GOT3 (cell line): ENCODE measurements at places on chromosomes 12 and 14.

GRCh38 chr12:112456029-112456428, 37.3 kb downstream of the PTPN11 start:
- DNase-seq, result no peak

DNA sequence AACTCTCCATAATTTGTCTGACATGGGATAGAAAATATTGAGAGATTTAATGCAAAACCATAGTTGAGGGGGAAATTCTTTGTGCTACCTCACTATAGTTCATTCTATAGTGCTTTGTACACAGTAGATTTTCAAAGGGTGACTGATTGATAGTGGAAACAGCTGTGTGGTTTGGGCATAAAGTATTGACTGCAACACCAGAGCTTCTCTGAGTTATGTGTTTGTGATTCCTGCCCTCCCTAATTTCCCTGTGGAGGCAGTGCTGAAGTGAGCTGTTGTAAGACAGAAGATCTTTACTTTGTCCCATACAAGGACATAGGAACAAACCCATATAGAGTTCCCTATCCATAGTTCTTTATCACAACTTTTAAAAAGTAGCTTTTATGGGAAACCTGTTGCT, 47.1 kb downstream of the PTPRQ start:
- no peak for DNase-seq

DNA sequence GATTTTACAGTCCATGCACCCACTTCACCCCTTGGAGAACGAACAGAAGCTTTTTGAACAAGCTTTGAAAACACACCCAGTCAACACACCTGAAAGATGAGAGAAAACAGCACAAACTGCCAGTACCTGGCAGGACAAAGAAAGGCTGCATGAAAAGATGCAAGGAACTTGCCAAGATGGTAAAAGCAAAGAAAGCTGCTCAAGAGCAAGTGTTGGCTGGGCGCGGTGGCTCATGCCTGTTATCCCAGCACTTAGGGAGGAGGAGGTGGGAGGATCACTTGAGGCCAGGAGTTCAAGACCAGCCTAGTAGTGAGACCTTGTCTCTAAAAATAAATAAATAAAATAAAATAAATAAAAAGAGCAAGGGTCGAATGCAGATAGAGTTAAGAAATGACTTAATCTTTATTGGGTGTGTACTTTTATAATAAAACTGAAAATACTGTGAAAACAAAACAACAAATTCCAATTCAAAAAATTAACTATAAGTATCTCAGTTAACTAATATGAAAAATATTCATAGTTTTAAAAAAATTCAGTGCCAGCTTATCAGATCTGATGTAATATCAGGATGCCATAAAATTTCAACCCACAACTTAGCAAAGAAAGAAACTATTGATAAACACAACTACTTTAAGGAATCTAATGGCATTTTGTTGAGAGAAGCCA, 59.2 kb downstream of the HECTD4 start:
- DNase-seq, result no peak

DNA sequence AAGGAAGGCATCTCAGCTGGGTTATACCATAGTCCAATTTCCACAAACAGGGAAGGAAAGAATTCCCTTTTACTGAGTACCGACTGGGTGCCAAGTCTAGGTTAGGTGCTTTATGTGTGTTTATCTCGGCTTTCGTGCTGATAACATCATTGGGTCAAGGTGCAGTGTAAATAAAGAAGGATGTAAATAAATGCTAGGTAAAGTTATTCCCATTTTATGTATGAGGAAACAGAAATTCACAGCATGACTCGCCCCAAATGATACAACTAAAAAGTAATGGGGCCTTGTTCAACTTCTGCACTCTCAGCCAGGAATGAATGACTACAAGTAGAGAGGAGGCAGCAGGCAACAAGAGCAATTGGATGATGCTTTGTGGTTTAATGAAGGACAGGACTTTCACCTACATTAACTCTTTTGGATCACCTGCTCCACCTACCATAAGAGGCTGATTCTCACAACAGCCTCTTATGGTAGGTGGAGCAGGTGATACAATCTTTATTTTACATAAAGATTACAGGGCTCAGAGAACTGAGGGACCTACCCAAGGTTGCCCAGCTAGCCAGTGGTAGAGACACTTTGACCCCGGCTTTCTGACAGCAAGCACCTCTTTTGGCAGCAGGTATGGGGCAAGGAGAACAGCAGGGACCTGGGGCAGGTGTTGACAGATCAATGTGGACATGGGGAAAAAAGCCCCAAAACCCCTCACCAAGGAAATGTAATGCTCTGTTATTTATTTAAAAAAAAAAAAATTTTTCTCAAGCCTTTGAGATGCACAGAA, 213.4 kb upstream of the NUDT4 start:
- DNase-seq, result no peak

DNA sequence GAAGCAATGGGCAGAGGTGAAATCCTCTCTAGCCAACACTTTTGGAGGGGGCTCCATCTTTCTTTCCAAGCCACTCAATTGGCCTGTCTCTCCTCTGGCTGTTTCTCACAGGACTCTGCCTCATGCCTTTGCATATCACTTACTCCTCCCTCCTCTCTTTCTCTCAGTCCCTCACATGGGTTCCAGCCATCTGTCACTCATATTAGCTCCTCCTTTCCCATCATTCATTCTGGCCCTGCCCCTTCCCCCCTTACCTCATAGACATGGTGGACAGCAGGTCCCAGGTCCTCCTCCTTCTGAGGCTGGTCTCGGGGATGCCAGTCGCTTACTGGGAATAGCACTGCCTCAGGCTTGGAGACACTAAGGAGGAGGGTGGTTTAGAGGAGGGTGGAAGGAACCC, 16.6 kb upstream of the ZNF385A start:
- no peak for DNase-seq
